ENCODE measurements at places on chromosomes 2 and 18. TPM values are rescaled to one million over a fixed set of nuclear protein-coding genes. Genes with fewer than 3 reads are reported as not detected.
A peak's percentile ranks its signal among the peaks of the same experiment; 100 is the strongest.

GNLY gene
- 8.0 TPM for total RNA-seq

DNA sequence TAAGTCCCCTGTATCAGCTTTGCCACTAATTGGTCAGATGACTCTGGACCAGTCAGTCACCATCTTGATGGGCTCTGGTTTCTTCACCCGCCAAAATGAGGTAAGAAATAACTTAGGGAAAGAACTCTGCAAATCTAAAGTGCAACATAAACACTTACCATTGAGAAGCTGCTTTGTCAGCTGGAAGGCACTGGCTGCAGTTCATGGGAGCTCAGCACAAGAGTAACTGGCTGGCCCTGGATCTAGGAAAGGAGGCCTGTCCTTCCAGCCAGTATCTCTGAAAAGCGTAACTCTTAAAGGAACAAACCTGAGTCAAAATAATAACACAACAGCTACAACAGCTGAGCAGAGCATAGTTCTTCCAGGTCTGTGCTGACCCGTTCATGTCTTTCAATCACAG, 123.9 kb downstream of the CACNB4 start:
- DNase-seq, result no peak

DNA sequence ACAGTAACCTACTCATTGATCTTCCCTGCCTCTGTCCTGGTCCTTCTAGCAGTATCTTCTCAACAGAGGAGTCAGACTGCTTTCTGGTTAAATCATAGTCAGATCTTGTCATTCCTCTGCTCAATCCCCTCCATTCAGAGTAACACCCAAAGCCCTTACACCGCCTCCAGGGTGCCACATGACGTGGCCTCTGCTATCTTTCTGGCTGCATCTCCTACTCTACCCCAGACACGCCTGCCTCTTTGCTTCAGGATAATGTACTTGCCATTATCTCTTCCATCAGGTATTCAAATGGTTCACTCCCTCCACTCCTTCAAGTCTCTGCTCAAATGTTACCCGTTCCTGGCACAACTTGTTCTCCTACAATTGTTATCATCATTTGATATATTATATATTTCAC, 36.3 kb upstream of the ACVR2A start:
- no peak for DNase-seq

GRCh38 chr2:65300134-65300760, 72.6 kb downstream of the ACTR2 start:
- peak; percentile 90 for DNase-seq

GRCh38 chr2:45312275-45312674, 298.8 kb downstream of the SRBD1 start:
- DNase-seq, result no peak

All from aorta (tissue), 5 donors.